ENCODE measurements at places on chromosomes 12 and 14.

- DNase-seq: no peak
Observed at GRCh38 chr12:26341491-26341890, 146.1 kb downstream of the SSPN start.

DNA sequence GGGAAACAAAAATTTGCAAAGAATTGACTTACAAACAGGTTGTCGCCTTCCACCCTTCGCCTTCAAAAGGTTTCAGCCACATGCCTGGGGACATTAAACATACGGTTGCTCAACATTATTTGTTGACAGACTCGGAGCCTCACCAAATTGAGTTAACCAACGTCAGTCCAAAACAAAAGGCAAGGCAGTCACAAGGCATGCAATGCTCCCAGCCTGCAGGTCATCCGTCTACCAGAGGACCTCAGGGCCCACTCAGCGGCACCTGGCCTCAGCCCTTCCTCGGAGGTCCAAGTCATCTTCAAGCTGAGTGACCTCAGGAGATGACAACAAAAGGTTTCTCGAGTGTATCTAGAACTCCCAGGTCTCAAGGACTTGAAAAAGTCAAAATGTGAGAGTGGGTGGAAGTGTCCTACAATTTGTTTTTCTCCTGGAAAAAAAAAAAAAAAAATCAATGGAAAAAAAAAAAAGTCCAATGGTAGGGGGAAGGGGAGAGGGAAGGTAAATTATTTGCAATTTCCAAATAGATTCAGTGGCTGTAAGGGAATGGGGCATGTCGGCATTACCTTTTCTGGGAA, 64.3 kb downstream of the KDM2B start:
- DNase-seq: no peak

DNA sequence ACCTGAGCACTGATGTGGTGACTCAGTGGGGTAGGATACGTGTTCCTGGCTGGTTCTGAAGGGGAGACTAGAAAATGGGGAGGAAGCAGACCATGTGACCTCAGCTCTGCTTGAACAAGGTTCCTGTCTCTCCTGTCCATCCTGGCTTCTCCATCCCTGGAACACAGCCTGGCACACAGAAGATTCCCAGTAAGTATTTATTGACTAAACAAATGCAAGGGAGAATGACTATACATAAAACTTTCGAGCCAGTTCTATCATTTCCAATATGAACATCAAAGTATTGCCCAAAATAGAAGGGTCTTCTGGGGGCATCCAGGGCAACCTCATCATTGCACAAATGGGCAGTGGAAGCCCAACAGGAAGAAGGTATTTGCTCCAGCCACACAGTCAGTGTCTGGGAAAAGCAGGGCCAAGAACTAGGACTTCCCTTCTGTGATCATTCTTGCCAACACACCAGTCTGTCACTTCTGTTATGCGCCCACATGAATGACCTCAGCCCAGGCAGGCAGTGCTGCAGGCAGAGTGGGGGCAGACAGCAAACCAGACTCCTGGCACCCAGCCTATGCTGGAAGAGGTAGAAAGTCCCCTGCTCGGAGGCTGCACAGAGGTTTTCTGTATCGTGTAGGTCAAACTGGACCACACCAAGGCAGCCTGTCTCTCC, 5.6 kb upstream of the SERPINA9 start:
- no peak for DNase-seq

DNA sequence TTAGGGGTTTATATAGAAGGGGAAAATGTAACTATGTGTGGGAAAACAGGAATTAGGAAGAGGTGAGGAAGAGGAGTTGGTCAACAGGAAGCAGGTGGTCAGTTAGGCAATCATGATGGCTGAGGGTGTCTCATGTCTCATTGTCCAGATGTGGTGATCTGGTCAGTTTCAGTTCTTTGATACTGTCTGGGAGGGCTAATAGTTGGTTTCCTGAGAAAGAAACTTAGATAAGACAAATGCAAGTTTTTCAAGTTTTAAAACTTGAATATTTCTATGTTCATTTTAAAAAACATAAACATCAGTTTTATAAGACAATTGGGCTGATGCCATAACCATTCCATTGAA, 1121.8 kb upstream of the USP15 start:
- DNase-seq: no peak

DNA sequence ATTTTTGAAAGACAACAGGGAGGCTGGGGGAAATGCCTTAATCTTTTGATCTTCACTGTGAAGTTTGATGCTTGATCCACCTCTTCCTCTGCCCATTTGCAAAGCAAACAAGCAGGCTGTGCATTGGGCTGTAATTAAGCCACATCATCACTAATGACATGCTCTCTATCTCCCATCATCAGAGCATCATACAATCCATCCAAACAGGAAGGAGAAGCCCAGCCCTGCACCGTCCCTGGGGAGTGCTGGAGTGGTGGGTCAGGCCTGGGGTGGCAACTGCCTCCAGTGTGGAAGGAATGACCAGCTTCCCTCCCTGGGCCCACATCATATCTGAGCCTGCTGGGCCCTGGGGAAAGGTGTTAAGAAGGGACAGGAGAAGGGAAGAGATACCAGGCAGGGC, 6.9 kb upstream of the KRT74 start:
- DNase-seq: no peak

DNA sequence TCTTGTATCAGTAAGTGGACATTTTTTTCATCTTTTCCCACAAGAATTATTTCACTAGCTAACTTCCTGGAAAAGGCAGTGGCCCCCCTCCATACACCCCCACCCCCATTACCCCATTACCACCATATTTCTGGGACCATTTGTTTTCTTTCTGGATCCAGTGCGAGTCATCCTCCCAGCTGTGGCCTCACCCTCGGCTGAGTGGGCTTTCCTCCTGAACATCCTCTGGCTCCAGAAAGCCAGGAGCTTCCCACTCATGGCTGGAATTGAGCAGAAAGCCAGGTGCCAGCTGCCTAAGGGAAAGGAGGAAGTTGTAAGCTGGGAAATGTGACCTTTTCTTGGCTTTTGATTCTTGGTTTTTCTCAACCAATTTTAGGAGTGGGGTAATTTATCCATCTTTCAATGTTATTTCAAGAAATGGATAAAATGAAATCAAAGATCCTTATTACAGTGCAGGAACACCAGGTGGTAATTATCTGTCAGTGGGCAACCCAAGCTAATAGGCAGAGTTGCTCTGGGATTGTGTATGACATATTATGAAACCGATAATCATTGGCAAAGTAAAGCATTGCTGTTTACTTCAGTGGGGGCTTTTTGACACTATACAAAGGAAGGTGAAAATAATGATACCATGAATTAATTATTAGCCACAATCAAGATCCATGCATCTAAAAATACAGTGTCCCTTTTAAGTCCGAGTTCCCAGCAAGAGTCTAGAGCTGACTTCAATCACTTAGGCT, 124.6 kb downstream of the KICS2 start:
- no peak for DNase-seq

GRCh38 chr12:109302358-109302757, 6.7 kb downstream of the FOXN4 start:
- peak; percentile 57 for DNase-seq

GRCh38 chr12:2169940-2170339, 117.2 kb downstream of the CACNA1C start:
- DNase-seq: no peak

- DNase-seq: no peak
Observed at GRCh38 chr12:87413784-87414183, 615.4 kb downstream of the C12orf50 start.

DNA sequence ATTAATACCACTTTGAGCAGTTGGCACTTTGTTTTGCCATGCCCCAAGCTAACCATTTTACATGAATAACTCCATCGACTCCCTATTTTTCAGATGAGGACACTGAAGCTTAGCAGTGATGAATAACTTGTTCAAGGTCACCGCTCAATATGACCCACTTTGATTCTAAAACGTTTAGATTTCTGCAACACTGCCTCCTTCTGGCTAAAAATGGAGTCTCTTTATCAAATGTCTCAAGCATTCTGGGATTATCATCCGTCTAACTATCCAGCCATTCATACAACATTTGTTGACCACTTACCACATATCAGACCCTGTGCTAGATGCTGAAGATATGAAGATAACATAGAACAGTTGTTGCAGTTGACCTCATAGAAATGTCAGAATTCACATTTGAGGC, 298.0 kb downstream of the PPFIA2 start:
- DNase-seq: no peak

DNA sequence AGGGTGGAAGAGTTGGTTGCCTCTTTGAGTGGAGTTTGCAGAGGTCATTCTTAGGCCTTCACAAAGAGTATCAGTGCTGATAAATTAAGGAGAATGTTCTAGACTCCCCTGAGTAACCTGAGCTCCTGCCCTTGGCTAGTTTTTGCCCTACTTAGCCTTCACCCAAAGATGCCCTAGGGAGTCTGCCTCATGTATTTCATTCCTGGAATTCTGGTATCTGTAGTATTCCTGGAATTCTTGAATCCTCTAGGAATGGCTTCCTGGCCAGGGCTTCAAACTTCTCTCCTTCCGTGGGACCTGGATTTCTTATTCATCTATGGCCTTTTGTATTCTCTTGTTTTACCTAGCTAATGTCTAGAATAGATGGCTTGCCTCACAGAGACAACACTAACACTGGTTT, 701.1 kb downstream of the NOVA1 start:
- DNase-seq: no peak

GRCh38 chr14:91968280-91968679, 20.8 kb upstream of the FBLN5 start:
- no peak for DNase-seq

DNA sequence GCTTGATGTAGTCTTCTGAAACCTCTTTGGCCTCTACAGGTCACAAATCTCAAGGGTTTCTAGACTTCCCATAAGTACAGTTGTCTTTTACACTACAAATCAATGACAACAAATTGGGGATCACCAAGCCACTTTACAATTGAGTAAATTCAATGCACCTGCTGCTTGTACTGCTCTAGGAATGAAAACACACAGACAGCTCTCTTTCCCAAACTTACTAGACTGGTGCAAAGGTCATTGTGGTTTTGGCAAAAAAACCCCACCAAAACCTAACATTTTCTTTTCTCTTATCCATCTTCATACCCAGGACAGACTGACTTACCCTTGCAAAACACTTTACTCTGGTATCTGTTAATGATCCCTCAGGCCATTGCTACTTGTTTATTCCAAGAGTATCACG, 2.7 kb downstream of the M6PR start:
- DNase-seq: no peak

GRCh38 chr12:54603872-54604271, 15.4 kb upstream of the PPP1R1A start:
- no peak for DNase-seq

- DNase-seq: no peak
Observed at GRCh38 chr12:52818887-52819420, 5.0 kb upstream of the KRT4 start.

- DNase-seq: no peak
Observed at GRCh38 chr12:68237078-68237477, 11.5 kb upstream of the IL26 start.

- no peak for DNase-seq
Observed at GRCh38 chr12:79561401-79562132, 129.2 kb downstream of the PAWR start.

GRCh38 chr12:7175493-7175892, 14.0 kb upstream of the PEX5 start:
- no peak for DNase-seq

GRCh38 chr14:91378930-91379578, 38.6 kb downstream of the CCDC88C start:
- no peak for DNase-seq

DNA sequence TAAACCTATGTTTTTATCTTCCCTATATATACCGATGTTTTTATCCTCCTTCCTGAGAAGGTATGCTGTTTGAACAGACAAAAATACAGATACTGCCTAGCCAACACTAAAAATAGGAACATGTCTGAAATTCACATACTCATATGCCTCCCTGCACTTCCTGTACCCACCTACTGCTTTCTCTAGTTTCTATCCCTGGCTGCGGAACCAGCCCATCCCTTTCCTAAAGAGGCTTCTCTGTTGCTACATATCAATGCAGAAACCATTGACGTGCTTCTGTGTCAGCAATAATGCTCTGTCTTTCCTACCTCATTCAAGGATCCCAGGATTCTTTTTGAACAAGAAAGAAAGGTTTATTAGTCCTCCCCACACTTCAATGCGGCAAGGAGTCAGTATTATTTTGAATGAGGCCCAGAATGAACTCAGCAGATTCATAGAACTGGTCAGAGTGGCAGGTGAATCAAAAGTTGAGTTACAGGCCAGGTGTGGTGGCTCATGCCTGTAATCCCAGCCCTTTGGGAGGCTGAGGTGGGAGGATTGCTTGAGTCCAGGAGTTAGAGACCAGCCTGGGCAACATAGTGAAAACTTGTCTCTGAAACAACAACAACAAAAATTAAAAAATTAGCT, 67.8 kb upstream of the NAP1L1 start:
- DNase-seq: no peak

DNA sequence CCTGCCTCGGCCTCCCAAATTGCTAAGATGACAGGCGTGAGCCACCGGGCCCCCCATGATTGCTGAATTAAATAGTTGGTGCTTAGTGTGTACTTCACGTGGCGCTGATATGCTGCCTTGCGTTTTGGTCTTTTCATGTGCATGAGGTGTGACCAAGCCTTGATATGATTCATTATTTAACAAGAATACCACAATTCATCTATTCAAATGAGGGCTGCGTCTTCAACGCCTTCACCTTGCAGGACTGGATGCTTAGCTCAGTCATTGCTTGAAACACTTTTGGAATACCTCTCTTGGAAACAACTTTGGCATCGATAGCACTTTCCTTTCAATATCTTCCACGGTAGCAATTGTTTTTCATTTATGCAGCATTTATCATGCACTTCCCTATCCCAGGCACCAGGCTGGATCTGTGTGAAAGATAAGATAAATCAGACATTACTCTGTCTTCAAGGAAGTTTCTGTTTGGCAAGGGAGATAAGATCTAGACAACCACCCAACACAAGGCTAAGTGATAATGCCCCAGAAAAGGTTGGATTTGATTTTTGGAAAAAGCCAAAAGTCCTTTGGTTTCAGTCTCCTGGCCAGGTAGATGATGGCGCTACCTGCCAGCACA, 1.3 kb upstream of the TEAD4 start:
- no peak for DNase-seq

Measured in OCI-LY7 (cell line).